Panc1 (cell line): ENCODE measurements at places on chromosomes 13 and 19.

DNA sequence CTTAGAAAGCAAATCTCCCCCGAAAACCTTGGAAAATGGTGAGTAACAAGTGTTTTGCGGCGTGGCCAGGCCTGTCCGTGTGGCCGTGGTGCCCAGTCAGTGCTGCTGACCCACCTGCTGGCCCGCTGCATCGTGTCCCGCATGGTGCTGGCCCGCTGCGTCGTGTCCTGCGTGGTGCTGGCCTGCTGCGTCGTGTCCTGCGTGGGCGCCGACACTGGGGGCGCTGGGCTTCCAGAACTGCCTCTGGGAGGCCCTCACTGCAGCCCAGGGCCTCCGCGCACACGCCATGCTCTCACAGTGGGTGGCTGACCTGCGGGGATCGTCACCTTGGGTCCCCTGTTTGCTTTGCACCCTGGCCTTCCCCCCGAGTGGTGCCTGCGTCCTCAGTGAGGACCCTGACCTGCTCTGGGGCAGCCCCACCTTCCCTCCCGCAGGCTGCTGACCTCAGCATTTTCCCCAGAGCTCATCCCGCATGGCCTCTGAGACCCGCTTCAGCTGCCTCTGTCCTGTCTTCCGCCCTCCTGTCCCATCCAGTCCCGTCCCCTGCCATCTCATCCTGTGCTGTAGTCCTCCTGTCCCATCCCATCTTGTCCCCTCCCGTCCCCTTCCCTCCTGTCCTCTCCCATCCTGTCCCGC lies 10.6 kb downstream of the PLEKHJ1 start:
- no peak for DNase-seq

- DNase-seq, result no peak
Measured at GRCh38 chr13:37427843-37428494, 170.6 kb downstream of the POSTN start.

- no peak for DNase-seq
Measured at GRCh38 chr13:21139374-21139773, 37.0 kb downstream of the SKA3 start.

- no peak for DNase-seq
Measured at GRCh38 chr19:37988758-37989635, 82.0 kb downstream of the SIPA1L3 start.

DNA sequence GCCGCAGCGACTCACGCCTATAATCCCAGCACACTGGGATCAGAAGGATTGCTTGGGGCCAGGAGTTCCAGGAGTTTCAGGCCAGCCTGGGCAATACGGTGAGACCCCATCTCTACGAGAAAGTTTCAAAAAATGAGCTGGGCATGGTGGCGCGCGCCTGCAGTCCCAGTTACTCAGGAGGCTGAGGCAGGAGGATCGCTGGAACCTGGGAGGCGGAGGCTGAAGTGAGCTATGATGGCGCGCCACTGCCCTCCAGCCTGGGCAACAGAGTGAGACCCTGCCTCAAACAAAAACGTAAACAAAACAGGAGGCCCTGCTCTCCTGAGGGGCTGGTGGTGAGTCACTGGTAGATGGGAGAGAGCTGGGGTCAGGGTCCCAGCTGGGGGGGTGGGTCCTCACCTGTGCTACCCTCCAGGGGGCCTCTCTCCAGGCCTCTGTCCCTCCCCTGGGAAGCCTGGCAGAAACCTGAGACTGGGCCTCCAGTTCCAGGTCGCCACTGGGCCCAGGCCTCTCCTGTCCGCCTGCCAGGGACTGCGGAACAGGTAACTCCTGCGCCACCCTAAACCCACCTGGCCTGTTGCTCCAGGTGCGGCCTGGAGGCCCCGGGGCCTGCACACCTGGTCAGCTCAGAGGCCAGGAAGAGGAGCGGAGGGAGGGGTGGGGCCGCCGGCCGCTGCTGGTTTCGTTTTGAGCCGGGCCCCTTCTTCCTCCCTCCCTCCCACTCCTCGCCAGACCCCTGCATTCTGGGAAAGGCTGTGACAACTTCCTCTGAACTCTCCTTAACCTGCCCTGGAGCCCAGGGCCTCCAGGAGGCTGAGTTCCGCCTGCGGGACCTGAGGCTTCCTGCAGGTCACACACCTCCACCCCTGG lies 17.2 kb upstream of the ZBTB7A start:
- DNase-seq, result no peak

- no peak for DNase-seq
Measured at GRCh38 chr19:1248786-1249297, 459 bp downstream of the MIDN start.

- no peak for DNase-seq
Measured at GRCh38 chr19:14406645-14407401, 12.3 kb downstream of the DDX39A start.

GRCh38 chr13:104253063-104253680 lies 1187.0 kb upstream of the SLC10A2 start:
- DNase-seq, result no peak

DNA sequence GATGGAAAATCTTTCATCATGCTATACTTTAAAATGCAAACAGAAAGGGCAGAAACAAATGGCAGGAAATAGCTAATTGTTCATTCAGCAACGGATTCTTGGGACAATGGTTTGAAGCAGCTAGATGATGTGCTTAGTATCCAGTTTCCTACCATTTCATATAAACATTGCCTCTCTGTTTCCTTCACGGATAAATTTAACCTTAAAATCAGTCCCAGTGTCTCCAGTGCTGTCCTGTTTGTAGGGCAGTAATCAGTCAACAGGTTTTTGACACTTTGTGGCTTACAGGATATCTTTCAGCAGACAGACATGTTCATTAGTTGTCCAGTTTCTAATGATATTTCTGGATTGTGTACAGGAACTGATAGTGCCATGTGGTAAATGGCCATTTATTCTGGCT lies 24.7 kb upstream of the RB1 start:
- DNase-seq, result no peak

DNA sequence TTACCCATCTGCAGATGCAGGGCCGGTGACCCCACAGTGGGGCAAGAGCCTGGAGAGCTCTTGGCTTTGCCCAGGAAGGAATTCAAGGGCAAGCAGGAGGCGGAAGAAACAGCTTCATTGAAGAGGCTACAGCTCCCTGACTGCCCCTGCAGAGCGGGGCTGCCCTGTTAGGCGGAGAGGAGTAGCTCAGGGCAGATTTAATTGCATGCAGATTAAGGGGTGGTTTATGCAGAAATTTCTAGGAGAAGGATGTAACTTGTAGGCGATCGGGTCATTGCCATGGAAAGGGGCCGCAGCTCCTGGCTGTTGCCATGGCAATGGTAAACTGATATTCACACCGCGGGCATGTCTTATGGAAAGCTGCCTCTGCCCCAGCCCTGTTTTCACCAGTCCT lies 94.1 kb downstream of the ATP11A start:
- DNase-seq, result no peak

- DNase-seq, result no peak
Measured at GRCh38 chr13:31008400-31009115, 76.1 kb downstream of the TEX26 start.

DNA sequence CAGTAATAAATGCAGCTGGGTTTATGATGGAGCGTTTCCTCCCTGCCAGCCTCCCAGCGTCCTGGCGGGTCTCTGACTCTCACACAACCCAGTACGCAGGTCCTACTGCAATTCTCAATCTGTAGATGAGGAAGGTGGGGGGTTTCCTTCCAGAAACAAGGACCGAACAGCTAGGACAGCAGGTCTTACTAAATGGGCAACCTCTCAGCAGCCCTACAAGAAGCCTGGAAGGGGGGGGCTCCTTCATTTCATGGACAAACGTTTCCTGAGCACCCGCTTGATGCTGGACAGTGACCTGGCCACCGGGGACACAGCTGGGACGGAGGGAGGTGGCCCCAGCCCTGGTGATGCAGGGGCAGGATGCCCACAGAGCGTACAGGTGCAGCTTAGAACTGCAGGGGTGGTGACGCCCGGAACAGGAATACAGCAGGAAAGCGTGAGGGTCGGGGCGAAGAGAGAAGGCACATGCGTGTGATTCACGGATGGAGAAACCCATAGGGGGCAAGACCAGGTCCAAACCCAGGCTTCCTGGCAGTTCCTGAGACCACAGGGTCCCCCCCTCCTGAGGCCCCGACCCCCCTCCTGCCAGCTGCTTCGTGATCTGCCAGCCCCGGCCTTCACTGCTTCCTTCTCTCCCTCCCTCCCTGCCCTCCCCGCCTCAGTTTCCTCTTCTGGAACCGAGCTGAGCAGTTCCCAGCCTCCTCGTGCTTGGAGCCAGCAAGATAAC lies 732 bp upstream of the C2CD4C start:
- DNase-seq, result no peak

- DNase-seq, result no peak
Measured at GRCh38 chr13:68749796-68750195, 1357.8 kb upstream of the ATXN8OS start.

DNA sequence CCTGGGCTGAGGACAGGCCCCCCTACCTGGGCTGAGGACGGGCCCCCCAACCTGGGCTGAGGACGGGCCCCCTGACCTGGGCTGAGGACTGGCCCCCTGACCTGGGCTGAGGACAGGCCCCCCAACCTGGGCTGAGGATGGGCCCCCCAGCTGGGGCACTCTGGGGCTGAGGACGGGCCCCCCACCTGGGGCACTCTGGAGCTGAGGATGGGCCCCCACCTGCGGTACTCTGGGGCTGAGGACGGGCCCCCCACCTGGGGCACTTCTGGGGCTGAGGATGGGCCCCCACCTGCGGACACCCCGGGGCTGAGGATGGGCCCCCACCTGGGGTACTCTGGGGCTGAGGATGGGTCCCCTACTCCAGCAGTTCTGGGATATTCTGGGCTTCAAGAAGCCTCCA lies 65.5 kb downstream of the RASA3 start:
- no peak for DNase-seq

- no peak for DNase-seq
Measured at GRCh38 chr19:55437410-55437809, 5.7 kb downstream of the SHISA7 start.

GRCh38 chr19:21568816-21569493 lies 63.6 kb downstream of the ZNF429 start:
- DNase-seq, result no peak

DNA sequence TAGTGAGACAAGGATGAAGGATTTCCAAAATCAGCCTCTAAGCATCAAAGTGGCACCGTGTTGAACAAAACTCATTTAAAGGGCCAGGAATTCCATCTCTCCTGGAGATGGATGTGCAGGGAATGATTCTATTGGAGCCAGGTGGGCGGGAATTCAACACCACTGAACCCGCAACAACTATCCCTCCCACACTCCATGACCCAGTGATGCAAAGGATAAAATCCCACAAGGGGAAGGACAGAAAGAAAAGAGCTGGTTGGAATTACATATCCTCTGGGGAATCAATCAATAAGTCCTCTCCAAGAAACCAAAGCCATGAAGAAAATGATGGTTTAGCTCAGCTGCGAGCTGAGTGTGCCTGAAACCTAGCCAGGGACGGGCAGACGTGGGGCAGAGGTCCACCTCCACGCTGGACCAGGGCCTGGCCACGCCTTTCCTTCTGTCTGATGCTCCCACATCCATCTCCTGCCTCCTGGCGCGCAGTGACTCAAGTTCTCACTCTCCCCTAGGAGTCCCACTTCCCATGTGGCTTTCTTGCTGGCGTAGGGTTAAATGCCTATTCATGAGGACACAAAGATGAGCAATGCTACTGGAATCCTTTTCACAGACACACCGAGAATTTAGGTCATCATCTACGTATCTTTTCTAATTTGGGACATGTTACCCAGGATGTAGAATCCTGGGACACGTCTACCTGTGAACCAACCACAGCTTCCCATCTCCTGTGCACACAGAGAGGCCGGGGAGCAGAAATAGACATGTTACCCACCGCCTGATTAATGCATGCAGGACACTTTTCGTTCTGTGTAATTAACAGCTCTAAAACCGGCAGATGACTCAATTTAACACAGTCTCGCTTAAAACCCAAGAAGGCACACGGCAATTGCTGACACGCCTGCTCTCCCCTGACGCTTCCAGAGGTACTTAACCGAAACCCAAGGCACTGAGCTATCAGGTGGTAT lies 48.6 kb downstream of the PEPD start:
- DNase-seq, result no peak

GRCh38 chr19:48043675-48044258 lies at the start of gene CABP5:
CABP5 (minus strand) TSS chr19:48044079; CDS start chr19:48043922, 157 bp downstream.
- DNase-seq, result no peak

- no peak for DNase-seq
Measured at GRCh38 chr19:37966211-37966661, 59.2 kb downstream of the SIPA1L3 start.

DNA sequence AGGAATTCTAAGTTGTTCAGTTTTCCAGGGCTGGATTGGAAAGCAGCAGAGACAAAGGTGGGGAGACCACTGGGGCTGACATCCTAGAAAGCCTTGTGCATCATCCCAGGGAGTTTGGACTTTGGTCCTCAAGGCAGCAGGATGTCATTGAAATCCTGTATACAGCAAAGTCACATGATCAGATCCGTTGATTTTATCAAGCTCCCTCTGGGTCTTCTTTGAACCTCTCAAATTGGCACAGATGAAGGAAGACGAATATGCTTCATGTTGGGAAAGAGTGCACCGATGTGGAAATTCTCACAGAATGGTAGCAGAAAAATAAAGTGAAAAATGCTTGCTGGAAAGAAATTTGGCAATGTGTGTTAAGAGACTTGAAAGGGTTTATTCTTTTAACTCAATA lies 149.8 kb upstream of the TMTC4 start:
- DNase-seq, result no peak

DNA sequence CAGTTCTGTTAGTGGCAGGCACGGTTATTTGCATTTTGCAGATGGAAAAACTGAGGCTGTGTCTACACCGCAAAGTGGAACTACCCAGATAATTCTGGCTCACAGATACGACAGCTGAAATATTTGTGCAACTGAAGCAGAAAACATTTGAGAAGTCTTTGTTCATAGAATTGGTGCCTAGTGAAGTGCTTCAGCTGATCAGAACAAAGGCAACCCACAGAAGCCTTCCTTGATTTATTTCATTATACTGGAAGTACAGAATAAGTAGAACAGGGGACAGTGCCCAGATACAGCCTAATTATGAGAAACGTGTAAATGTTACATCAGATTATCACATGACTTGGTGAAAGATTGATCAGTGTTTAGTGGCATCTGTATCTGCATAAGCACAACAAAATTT lies 73.4 kb upstream of the RAP2A start:
- no peak for DNase-seq

DNA sequence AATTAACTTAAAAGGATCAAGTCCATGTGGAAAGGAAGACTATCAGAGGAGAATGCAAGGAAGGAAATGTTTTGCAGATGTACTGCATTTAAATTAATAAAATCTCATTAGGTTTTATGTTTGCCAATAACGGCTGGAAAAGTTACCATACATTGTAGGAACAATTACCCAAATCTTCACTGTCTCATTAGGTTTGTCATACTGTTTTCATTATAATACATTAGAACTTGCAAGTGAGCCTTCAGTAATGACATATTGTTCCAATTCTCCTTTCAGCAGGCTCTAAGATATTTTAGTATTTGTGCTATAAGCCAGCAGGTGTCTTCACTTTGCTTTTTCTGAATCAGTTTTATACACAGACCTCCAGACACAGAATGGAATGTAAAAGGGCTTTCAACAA lies 661.6 kb upstream of the KLHL1 start:
- no peak for DNase-seq

GRCh38 chr13:65917731-65918130 lies 1312.4 kb downstream of the PCDH9 start:
- no peak for DNase-seq

GRCh38 chr13:99813336-99814095 lies 158.1 kb downstream of the ZIC5 start:
- no peak for DNase-seq

- peak; percentile 10 for DNase-seq
Measured at GRCh38 chr13:102773441-102774213, at the start of gene TEX30. TEX30 (minus strand) TSS chr13:102773786; CDS start chr13:102770026, 3,760 bp downstream.

GRCh38 chr13:64327505-64328194 lies 2902.5 kb downstream of the PCDH9 start:
- no peak for DNase-seq

GRCh38 chr13:102033857-102034331 lies 368.0 kb downstream of the FGF14 start:
- no peak for DNase-seq

- DNase-seq, result no peak
Measured at GRCh38 chr19:14370169-14370939, 10.9 kb upstream of the ADGRE5 start.
